ENCODE measurements at places on chromosomes 4 and X.

DNA sequence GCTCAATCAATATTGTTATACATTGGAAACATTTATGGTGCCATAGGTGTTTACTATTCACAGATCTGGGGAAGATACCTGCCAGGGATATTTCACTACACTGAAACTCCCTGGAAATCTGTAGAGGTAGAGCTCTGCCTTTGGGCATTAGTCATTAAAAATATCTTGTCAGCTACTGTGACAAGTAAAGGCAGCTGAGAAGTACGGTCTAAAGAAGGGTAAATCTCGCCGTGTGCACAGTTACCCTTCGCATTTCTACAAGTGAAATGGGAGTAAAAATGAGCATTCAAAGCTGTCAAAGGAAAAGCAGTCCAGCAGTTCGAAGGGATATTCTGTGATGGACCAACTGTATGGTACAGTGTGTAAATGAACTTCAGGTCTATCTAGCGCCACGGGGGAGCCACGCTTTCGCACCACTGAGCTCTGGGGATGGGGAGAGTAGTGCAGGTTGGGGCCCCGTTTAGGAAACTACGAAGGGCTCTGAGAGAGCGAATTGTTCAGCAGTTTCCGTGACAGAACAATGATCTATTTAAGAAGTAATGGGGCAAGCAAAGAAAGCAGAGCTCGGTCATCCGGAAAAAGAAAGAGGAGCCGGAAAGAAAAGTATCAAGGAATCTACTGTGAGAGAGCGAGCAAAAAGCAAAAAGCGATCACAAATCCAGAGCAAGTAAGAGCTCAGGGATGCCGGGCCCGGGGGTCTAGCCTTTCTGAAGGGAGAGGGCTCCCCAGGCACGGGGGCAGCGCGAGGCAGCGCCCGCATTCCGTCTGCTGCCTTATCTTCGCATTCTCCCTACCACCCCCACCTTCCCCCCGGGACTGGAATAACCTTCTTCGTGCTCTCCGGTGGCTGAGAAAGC is 646 bp downstream of the TIGD4 start:
- peak; percentile 40 for DNase-seq

DNA sequence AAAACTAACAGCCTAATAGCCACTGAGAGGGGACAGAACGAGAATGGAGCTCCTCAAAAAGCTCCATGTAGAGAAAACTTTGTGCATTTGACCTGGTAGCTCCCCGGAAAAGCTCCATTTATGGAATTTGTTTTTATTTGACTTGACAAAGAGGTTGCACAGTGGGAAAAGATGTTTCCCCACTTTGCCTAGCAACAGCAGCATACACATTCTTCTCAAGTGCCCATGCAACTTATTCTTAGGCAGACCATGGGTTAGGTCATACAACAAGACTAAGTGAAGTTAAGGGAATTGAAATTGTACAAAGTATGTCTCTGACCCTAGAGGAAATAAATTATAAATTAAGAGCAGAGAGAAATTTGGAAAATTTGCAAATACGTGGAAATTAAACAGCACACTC is 949.6 kb upstream of the PRKX start:
- no peak for DNase-seq

DNA sequence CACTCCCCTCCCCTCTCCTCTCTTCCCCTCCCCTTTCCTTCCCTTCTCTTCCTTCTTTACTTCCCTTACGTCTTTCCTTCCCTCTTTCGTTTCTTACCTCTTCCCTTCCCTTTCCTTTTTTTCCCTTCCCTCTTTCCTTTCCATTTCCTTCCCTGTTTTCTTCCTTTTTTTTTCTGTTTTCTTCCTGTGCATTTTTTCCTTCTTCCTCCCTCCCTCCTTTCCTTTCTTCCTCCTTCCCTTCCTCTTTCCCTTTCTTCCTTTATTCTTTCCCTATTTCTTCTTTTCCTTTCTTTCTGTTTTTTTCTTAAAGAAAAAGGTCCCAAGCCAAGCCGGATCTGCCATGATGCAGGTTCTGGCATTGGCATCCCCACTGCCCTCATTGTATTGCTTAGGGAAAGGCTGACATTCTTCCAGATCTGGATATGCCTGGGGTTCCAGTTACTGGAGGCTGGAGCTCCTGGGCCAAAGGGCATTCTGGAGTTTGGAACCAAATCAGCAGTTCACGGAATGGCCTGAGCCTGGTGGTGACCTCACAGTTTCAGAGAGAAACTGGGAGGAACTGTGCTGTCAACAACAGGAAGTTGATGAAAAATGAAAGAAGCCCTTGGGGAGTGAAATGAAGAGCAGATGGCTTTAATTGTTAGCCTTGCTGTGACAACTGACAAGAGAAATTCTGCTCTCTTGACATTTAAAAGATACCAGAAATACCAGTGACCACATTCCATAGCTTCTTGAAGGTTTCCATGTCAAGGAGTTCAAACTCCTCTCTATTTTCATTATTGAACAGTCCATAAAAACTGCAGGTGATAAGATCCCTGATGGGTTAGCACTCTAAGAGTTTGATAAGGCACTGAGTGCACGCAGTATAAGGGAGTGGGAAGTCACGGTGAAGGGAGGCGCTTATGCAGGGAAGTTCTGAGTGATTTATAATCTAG is 622.1 kb downstream of the SPRY1 start:
- peak; percentile 59 for DNase-seq

GRCh38 chr4:16883806-16884205 is 14.6 kb downstream of the LDB2 start:
- no peak for DNase-seq

GRCh38 chrX:16882169-16882568 is 12.0 kb upstream of the RBBP7 start:
- DNase-seq = peak; percentile 20

- peak; percentile 80 for DNase-seq
These were observed 14.0 kb upstream of the PITX2 start for GRCh38 chr4:110636680-110637407.

- DNase-seq = peak; percentile 62
These were observed 19.6 kb upstream of the CHM start for GRCh38 chrX:86066998-86067397.

DNA sequence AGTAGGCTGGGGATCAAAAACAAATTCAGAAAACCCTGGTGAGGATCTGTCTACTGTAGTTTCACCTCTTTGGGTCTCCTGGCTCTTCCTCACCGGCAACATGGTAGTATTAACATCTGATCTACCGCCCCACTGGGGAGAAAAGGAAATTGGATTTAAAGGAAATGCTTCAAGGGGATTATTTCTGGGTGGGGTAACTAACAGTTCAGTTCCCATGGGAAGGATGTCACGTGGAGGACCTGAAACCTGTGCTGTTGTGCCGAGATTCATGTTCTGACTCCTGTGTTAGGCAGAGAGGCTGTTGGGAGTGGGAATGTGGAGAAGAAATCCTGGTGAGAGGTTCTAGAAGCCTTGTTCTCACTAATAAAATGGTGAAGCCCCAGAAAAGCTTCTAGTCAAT is 254.4 kb downstream of the BCOR start:
- no peak for DNase-seq

GRCh38 chr4:87299898-87300297 is 22.8 kb downstream of the HSD17B13 start:
- DNase-seq = no peak

- DNase-seq = no peak
These were observed 112.8 kb downstream of the PPA2 start for GRCh38 chr4:105361053-105361452.

DNA sequence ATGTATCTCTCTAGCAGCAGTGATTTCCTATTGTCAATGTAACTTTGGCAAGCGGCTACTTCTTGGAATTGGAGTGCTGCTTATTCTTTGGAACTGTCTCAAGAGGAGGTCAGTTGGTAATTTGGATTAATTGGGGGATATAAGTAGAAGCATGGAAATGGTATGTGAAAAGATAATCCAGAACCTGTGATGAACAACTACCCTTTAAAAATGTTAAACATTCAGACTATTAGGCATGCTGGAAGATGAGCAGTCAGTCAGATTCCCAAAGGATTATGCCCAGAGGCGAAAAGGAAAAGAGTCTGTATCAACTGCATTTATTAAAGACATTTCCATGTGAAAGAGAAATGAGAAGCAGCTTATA is 62.5 kb downstream of the SEC24D start:
- DNase-seq = no peak

DNA sequence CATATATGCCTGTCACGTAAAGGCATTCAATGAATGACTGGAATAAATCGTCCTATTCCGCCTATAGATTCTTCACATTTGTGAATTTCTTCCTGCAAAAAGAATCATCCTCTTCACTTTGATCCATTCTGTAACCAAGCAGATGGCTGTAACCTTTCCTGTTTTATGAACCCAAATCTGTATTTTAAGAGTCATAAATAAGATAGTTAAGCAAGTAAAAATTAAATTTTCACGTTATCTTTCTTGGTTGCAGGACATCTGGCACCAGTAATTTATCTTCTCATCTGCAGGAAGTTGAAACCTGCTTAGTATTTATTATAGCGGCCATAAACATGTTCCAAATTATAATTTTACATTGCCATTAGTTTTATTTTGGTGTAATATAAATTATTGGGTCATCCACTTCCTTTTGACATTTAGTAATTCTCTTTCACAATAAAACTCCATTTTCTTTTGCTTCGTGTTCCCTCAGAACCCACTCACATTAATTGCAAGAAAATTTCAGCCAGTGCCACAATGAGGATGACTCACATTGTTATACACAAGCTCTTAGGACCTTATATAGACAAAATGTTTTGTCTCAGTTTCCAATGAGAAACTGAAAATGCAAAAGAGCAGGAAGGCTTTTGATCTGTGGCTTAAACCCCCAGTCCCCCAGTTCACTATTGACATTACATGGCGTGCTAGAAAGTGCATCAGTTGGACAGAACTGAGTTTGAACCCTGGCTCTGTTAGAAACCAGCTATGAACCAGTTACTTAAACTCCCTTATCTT is 51.1 kb downstream of the TMEM156 start:
- no peak for DNase-seq

DNA sequence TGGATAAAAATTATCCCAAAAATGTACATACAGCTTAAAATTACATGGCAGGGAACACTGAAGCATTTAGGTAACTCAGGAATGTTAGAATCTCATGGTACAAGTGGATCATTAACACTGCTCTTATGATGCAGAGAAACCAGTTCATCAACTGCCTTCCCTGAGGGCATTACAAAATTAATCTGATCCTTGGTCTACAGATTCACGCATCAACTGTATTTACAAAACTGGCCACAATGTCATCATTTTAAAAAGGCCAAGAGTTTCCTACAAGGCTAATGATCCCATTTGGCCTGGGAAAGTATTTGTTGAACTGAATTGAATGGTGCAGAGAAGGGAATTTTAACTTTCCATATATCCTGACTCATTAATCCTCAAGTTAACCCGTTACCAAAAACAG is 84.6 kb downstream of the TSPAN5 start:
- DNase-seq = peak; percentile 48

DNA sequence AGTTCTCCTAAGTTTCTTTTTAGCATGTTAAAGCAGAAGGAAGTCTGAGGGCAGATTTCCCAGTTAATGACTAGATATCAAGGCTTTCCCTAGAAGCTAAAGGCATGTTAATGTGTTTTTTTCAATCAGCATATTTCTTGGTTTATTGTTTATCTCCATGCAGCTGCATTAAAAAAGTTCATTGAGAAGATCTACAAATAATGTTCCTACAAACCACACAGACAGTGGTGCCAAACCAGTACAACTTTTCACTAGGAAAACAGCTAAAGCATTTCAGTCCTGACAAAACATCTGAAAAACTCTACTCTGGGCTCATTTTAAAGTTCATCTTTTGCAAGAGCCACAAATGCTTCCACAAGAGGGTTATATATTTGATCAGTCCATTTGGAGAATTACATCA is 320.0 kb downstream of the ADGRL3 start:
- no peak for DNase-seq

GRCh38 chrX:17655211-17656034 is 81.9 kb upstream of the SCML1 start:
- no peak for DNase-seq

- DNase-seq = no peak
These were observed 283.6 kb downstream of the GALNTL6 start for GRCh38 chr4:172096786-172097185.

- no peak for DNase-seq
These were observed 2.0 kb downstream of the GTPBP6 start for GRCh38 chrX:316351-317325.

DNA sequence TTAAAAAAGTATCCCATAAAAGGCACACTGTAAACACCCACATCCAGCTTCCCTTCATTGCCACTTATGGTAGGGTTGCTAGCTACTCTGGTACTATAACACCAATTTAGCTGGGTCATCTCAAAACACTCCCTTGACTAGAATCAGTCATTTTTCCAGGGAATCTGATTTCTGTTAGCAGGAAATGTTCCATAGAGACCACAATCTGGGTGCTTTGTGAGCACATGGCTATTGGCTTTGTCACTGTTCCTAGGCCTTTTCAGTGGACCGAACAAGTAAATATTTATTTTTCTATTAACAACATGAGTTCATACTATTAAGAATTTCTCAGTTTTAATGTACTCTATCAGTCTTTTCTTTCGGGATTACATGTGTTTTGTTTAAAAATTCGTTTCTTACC is 404.7 kb upstream of the GNPDA2 start:
- DNase-seq = no peak

DNA sequence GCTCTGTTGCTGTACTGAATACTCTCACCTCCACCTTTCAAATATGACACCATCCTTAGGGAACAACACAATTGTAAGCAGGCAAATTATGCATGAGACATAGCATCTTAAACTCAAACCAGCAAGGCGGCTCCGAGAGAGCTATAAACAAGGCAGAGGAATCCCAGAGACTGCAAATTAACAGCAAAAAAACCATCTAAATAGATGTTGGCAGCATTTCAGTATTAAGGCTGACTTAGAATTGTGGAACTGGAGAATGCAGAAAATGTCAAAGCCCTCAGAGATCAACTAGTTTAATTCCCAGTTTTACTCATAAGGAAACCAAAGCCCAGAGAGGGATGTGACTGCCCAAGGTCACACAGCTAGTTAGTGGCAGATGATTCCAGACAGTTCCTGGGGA is 37.2 kb upstream of the SPANXC start:
- DNase-seq = no peak

DNA sequence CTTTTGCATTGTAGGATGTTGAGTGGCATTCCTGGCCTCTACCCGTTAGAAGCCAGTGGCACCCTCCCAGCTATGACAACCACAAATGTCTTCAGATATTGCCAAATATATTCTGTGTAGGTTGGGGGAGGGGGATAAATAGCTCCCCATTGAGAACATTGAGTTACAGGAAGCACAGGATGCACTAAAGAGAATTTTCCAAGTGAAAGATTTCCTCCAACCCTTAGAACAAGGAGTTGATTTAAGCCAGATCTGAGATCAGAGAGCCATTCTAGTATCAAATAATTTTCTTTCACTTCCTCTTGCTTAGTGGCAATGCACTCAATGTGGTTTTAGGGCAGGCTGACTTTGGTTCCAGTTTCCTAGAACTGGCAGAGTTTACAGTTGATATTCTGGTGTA is 436.6 kb downstream of the C4orf33 start:
- no peak for DNase-seq

- no peak for DNase-seq
These were observed 20.2 kb upstream of the CTSO start for GRCh38 chr4:155973639-155974475.

DNA sequence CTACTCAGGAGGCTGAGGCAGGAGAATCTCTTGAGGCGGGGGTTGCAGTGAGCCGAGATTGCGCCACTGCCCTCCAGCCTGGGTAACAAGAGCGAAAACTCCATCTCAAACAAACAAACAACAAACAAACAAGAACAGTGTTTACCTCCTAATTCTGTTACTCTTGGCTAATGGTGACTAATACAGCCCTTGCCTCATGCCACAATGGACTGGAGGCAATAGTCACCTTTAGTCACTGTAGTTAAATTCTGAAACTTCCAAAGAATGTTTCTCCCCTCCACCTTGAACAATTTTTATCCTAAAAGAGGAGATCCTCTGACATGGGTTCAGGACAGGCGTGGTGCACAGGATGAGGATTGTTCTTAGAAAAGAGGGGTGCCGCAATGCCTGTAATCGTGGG is 241.2 kb upstream of the CTSO start:
- no peak for DNase-seq
